AG08395 (cell line): ENCODE measurements at places on chromosomes 13 and 19.

DNA sequence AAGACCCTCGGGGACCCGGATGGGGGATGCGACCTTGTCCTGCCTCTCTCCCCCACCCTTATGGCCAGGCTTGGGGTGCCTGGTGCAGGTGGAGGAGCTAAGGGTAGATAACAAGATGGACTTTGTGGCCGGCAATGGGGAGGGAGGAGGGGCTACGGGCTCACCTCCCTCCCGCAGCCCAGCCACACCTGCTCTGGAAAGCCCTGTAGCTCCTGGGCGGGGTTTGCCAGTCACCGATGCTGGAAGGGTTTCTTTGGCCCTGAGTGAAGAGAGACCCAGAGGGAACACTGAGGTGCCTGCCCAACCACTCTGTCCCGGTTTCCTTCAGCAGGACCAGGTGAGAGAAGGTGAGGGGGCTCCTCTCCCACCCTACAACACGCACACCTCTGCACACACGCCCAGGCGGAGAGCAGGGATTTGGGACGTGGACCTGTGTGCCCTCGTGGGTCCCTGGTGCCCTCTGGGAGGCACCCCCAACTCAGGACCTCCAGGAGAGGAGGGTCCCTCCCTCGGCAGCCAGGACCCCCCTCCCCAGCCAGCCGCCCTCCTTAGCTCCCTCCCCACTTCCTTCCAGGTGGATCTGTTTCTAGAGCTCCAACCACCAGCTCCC lies at the start of gene FUT2:
FUT2 (plus strand) TSS at position 229 of the 610 bp plus-strand sequence. CDS start 6,986 bp downstream, outside the sequence.
- no peak for DNase-seq

- no peak for DNase-seq
Measured at GRCh38 chr19:35666251-35666913, at the start of gene UPK1A. UPK1A (plus strand) TSS chr19:35666517; CDS start chr19:35666813, 296 bp downstream.

DNA sequence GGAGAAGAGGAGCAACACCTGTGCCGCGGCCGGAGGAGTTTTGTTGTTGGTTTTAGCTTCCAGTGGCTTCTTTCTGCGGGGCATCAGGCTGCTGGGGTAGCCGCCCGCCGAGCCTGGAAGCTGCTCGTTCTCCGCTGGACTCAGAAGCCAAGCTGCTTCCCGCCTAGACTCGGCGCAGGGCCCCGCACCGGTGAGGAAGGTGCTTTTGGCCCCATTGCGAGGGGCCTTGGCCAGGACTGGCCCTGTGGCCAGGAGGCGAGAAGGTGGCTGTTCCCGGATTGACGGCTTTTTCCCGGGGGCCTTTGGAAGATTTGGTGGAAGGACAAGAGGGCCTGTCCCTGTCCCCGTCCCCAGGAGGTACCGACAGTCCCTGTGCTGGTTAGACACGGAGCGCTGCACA lies 28.8 kb downstream of the CERS1 start:
- no peak for DNase-seq

DNA sequence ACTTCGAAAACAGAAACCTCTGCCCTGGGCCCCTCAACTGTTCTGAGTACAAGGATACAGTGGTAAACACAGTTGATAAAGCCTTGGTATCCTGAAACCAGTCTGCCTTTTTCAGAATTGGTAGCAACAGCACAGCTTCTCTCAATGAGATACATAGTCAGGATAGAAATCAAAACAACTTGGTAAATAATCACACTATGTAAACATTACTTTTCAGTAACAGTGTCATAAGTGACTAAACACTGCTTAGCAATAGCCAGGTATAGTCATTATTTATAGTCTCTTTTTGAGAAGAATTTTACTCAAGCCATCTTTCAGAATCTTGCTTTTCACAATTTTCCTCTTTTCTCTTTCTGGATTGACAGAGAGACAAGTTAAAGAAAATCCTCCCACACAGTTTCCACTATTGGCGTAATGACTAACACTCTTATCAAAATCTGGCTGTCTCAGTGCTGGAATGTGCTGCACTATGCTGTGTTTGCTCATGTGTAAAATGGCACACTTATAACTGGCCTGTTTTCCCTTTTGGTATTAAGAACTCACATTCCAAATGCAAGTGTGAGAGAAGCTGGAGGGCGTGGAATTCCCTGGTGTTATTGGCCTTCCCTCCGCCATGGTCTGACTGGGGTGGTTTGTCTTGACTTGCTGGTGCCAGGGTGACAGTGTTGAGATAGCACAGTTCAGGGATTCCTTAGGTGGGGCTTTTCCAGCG lies 368.8 kb downstream of the TDRD3 start:
- DNase-seq, result no peak

GRCh38 chr19:1474011-1474764 lies 4.8 kb downstream of the C19orf25 start:
- no peak for DNase-seq
